ENCODE measurements at places on chromosomes 6 and 20.

- DNase-seq: no peak
Observed at GRCh38 chr20:50728981-50729874, 2.2 kb upstream of the PARD6B start.

DNA sequence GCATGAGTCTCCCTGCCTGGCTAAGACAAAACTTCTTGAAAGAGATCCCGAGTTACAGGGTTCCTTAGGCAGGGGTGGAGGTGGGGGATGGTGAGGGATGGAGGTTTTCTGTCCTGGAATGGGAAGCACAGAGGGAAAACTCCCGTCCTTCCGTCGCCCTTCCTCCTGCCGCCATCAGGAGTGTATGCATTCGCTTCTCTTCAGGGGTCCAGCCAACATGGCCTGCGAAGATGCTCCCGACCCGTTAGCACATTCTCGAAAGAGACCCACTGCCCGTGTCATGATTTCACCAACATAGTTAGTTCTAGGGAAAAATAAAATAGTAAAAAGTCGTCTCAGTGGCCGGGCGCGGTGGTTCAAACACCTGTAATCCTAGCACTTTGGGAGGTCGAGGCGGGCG is 37.1 kb downstream of the KIF25 start:
- no peak for DNase-seq

- no peak for DNase-seq
Observed at GRCh38 chr20:53957451-53958172, 112.8 kb downstream of the BCAS1 start.

- no peak for DNase-seq
Observed at GRCh38 chr6:40563111-40563510, 24.1 kb downstream of the LRFN2 start.

- DNase-seq: no peak
Observed at GRCh38 chr6:155130161-155130853, 133.5 kb upstream of the CLDN20 start.

GRCh38 chr6:113920663-113921267 is 50.2 kb downstream of the HDAC2 start:
- DNase-seq: no peak

DNA sequence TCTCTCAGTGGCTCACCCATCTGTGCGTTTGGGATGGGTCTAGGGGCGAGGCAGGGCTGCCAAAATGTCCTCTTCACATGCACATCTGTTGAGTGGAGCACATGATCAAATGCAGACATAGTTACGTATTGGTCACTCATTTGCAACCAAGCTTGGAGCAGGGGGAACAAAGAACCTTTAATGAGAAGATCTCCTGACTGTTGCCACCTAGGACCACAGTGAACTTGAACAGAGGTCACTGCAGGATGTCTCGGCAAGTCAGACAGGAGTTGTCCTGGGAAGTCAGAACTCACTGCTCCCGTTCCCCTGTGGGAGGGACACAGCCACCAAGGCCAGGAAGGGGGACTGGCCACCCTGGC is 73.4 kb downstream of the SSR1 start:
- DNase-seq: no peak

GRCh38 chr20:12153628-12154027 is 235.9 kb downstream of the BTBD3 start:
- DNase-seq: no peak

GRCh38 chr6:5190507-5190906 is 70.2 kb downstream of the LYRM4 start:
- peak; percentile 41 for DNase-seq

DNA sequence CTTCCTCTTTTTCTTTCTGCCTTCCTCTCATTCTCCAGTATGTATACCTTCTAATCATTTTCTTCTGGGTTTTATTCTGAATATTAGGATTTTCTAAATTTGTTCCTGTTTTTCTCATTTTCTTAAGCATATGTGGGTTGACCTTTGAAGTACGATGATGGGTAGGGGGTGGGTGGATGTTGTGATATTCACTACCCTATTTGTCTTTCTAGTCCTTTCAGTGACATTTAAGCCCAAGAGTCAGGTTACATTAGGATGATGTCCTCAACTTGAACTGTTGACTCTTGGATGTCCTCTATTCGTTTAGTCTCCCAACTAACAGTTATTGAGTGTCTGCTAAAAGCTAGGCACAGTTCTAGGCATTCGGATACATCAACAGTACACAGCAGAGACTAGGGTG is 7.3 kb downstream of the ABT1 start:
- DNase-seq: no peak

GRCh38 chr6:11514672-11515071 is 22.9 kb upstream of the TMEM170B start:
- no peak for DNase-seq

- no peak for DNase-seq
Observed at GRCh38 chr6:138719011-138719635, 54.4 kb upstream of the CCDC28A start.

DNA sequence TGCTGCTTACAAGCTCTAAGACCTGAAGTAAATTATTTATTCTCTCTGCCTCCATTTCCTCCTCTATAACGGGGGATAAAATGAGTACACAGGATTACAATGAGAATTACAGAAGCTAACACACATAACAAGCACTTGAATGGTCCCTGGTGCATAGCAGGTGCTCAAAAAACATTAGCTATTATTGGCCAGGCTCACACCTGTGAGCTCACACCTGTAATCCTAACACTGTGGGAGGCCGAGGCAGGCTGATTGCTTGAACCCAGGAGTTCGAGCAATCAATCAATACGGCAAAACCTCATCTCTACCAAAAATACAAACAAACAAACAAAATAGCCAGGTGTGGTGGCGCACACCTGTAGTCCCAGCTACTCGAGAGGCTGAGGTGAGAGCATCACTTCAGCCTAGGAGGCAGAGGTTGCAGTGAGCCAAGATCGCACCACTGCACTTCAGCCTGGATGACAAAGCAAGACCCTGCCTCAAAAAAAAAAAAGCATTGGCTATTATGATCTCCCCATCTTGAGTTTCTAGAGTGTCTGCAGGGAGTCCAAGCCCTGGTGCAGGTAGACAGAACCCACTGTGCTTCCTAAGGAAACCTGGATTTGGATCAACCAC is 68.1 kb downstream of the PREX1 start:
- DNase-seq: no peak

- no peak for DNase-seq
Observed at GRCh38 chr6:151088599-151088935, 151.2 kb upstream of the AKAP12 start.

- no peak for DNase-seq
Observed at GRCh38 chr6:8236956-8237355, 134.6 kb upstream of the EEF1E1 start.

DNA sequence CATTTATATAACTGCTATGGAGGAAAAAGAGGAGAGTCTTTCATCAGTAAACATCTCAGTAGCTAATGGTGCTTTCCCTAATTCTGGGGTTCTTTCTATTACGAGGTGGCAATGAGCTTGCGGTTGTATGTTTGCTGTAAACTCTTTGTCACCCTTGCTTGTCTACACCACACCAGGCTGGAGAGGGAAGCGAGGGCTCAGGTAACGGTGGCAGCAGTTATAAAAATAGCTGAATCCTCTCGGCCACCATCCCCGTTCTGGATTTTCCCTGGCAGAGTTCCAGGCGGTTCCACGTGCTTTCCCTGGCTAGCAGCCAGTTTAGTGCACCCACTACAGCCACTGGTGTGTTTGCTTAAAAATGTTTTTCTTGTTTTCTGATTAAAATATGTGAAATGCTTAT is 39.0 kb downstream of the MAS1 start:
- no peak for DNase-seq

DNA sequence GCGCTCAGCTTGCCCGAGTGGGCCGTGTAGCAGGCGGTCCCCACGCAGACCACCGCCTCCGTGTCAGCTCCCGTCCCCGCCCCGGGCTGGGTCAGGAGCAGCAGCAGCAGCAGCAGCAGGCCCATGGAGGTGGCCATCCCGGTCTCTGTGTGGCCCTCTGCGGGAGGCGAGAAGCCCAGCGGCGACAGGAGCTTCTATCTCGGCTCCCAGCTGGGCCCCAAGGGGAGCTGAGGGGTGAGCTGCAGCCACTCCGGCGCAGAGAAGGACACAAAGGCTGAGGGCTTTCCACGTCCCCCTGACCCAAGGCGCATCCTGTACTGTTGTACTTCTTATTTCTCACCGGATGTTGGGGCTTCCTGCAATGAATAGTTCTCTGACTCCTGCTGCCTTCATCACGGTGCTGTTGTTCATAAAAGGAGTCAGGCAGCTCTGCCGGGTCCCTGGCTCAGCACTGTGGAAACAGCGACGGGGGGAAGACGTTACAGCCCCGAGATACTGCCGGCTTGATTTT is at the start of gene CD93:
CD93 (minus strand) TSS at position 269 of the 511 bp plus-strand sequence; CDS start at position 137, 132 bp downstream.
- no peak for DNase-seq

DNA sequence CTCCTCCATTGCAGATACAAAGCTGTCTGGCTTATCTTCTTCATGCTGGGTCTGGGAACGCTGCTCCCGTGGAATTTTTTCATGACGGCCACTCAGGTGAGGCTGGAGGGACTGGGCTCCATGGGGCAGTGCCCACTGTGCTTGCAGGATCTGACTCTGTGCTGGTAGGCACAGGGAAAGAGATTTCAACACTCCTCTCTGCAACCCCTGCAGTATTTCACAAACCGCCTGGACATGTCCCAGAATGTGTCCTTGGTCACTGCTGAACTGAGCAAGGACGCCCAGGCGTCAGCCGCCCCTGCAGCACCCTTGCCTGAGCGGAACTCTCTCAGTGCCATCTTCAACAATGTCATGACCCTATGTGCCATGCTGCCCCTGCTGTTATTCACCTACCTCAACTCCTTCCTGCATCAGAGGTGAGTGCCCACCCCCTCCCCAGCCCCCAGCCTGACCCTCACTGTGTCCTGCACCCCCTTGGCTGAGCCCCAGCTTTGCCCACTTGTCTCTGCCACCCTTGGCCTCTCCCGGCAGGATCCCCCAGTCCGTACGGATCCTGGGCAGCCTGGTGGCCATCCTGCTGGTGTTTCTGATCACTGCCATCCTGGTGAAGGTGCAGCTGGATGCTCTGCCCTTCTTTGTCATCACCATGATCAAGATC is 6.1 kb downstream of the SLC29A1 start:
- no peak for DNase-seq

DNA sequence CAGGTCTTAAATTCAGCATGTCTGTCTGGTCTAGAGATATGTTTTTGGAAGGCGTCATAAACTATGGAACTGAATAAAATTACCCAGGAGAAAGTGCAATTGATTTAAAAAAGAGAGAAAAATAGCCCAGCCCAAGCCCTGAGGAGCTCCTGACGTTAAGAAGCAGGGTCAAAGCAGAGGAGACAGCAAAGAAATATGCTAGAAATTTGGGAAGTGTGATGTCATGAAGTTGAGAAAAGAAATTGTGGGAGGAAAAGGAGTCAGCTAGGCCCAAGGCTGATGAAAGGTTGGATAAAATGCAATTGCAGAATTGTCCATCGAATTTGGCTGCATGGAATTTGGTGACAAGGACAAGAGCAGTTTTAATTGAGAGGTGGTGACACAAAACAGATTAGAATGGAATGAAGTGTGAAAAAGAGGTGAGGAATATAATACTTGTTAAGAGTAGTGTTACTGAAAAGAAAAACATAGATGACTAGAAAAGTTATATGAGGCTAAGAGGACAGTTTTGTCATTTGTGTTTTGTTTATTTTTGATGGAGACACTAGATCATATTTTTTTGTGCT is 381.6 kb downstream of the LAMA2 start:
- no peak for DNase-seq

Measured in brain pericyte (primary cell).